Stimulated activated CD8-positive, alpha-beta memory T cell treated with anti-CD3 and anti-CD28 coated beads, Interleukin-7, amount 100 ng/mL, for 1 hour (primary cell): ENCODE measurements at places on chromosomes 16 and 17.

GRCh38 chr17:83174362-83175118, 95.1 kb downstream of the METRNL start:
- no peak for DNase-seq

DNA sequence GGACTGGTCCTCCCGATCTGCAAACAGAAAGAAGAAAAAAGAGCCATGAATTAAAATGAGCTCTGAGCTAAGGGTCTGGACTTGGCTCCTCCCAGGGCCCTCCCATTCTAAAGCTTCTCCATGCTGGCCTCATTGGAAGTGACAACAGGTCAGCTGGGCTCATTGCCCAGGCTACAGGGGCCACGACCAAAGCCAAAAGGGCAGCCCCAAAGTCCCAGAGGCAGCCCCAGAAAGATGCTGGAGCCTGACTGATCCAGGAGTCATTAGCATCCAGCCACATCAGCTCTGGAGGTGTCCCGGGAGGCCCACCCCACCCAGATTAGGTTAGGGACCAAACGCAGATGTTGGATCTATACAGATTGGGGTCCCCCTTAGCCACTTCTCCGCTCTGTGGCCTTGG, 58.2 kb downstream of the MYH11 start:
- no peak for DNase-seq

- DNase-seq = no peak
Observed at GRCh38 chr17:81287741-81288430, 7.2 kb downstream of the SLC38A10 start.

GRCh38 chr16:50304467-50305440, 38.4 kb downstream of the ADCY7 start:
- no peak for DNase-seq

GRCh38 chr16:85514598-85515318, 98.4 kb upstream of the GSE1 start:
- no peak for DNase-seq

- DNase-seq = no peak
Observed at GRCh38 chr17:50557630-50558029, 2.9 kb upstream of the CACNA1G start.

DNA sequence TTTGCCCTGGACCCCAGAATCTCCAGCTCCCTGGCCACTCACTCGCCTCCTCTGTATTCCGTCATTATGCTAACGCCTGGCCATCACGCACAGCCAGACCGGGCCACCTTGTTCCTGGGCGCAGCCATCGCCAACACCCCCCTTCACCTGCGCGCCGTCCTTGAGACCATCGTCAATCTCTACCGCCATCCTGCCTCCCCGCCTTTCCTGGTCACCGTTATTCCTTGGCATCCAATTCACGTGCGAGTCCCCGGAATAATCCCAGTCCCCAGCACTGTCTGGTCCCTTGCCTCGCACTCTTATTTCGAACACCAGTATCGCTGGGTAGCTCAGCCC, 541 bp downstream of the VKORC1 start:
- DNase-seq = no peak

GRCh38 chr16:57009643-57010170, 20.4 kb downstream of the NLRC5 start:
- DNase-seq = no peak

GRCh38 chr16:12758670-12759558, 44.8 kb downstream of the CPPED1 start:
- no peak for DNase-seq

GRCh38 chr16:75225678-75226515, 7.1 kb downstream of the CTRB1 start:
- DNase-seq = no peak

- DNase-seq = no peak
Observed at GRCh38 chr16:353404-354290, 1.1 kb upstream of the AXIN1 start.

- no peak for DNase-seq
Observed at GRCh38 chr17:58415371-58416055, 1.8 kb downstream of the RNF43 start.

GRCh38 chr16:7321661-7322060, 11.0 kb upstream of the RBFOX1 start:
- no peak for DNase-seq

- peak; percentile 55 for DNase-seq
Observed at GRCh38 chr17:48457080-48457836, 27.2 kb upstream of the SKAP1 start.

GRCh38 chr16:63289834-63290460, 1253.7 kb upstream of the CDH8 start:
- DNase-seq = no peak

GRCh38 chr17:82328994-82329507, 4.5 kb downstream of the SECTM1 start:
- DNase-seq = no peak

- no peak for DNase-seq
Observed at GRCh38 chr17:5536866-5537650, 47.3 kb downstream of the NLRP1 start.
